ENCODE measurements at places on chromosomes 2 and 18.

GRCh38 chr2:13686262-13686661, 946.3 kb upstream of the LRATD1 start:
- DNase-seq: no peak

GRCh38 chr18:12773369-12773768, 70.5 kb downstream of the PSMG2 start:
- no peak for DNase-seq

DNA sequence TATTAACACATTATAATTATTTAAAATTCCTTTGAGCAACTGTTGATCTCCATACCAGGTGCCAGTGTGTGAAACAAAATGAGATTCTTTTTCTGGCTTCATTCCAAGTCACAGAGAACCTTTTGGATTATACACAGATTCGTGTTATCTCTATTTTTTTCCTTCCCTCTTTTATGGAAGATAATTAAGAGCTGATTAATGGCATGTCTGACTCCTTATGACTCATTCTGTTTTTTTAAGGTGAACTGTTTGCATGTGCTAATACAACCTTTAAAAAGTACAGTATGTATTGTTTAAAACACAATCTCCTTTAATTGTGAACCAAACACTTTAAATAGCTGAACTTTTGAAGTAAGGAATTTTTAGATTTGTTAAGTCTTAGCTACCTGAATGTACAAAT, 39.3 kb downstream of the PELI1 start:
- no peak for DNase-seq

DNA sequence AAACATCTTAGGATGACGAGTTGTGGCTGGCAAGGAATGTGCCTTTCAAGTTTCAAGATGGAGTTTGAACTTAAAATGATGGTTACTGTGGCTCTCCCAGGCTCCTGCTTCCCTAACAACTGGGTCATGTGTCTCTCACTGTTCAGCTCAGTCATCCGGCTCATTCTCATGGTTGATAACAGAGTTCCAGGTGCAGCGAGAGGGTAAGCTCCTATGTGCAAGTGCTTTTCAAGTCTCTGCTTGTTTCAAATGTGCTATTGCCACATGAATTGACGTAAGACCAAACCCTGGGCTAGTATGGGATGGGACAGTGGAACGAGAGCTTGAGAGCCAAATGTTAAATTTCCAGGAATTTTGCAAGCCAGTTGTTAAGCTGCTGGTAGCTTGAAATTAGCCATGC, 19.5 kb upstream of the PUM2 start:
- no peak for DNase-seq

DNA sequence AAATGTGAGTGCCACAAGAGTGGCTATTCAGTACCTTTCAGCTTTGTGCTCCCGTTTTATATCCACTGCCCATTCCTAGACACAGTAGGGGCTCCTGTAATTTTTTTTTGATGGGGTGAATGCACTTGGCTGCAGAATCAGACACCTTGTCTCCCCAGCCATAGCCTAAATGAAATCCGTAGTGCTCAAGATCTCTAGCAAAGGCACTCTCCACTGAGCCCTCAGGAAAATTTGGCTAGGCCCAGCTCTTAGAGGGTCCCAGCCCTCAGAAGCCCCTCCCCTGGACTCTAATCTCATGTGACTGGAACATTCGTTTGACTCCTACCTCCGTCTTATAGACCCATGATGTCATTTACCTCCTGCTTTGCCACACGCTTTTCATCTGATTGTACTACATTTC, 323.9 kb downstream of the SMAD2 start:
- DNase-seq: no peak

DNA sequence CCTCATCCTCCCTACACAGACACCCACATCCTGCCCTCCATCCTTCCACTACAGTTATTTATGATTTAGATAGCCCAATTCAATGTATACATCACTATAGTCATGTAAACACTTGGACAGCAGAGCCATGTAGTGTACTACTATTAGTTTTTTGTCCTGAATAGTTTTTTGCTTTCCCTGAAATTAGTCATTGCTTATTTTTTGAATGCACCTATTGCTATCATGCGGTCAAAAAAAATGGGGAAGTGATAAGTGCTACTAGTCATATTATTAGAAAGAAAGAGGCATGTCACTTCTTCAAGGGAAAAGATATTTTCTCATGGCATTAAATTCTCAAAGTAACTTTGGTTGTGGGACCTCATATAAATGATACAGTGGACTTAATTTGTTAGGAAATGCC, 6.8 kb upstream of the GREB1 start:
- DNase-seq: no peak

GRCh38 chr18:26088487-26088886, 1.9 kb downstream of the SS18 start:
- peak; percentile 21 for DNase-seq

DNA sequence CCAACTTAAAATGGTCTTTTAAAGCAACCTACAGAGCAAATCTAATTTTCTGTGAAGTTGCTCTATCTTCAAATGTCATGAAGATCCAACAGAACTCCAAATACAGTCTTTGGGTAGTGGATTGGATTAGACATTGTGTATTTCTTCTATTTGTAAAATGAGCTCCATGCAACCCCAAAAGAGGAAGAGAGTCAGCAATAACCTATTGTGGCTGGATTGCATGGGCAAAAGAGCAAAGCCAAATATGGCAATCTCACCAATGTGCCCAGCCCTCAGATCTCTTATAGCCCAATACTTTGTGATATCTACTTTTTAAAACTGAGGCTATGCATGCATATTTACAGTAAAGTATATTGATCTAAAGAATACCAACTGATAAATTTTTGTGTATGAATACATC, 146.3 kb downstream of the TXNL1 start:
- DNase-seq: no peak

- DNase-seq: peak; percentile 19
These were observed 74.2 kb downstream of the VIT start for GRCh38 chr2:36770542-36771287.

- DNase-seq: no peak
These were observed 173.5 kb downstream of the LRP1B start for GRCh38 chr2:141957321-141957720.

DNA sequence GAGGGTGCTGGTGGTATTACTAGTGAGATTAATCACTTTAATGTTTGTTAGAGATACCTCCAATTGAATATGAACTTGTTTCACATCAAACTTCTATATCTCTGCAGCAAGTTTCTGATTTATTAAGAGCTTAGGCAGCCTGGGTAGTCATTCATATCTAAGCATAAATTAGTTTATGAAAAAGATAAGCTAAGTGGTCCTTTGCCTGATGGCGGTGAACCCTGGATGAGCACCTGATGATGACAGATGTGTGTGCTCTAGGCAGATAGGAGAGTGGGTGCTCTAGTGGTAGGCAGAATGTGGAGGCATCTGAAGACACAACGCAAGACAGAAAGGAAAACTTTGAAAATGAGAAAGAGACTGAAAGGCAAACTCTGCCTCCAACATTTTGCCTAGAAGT, 5.0 kb downstream of the FKBP7 start:
- DNase-seq: no peak

- DNase-seq: peak; percentile 19
These were observed 67.4 kb downstream of the SMAD2 start for GRCh38 chr18:47863041-47863440.

DNA sequence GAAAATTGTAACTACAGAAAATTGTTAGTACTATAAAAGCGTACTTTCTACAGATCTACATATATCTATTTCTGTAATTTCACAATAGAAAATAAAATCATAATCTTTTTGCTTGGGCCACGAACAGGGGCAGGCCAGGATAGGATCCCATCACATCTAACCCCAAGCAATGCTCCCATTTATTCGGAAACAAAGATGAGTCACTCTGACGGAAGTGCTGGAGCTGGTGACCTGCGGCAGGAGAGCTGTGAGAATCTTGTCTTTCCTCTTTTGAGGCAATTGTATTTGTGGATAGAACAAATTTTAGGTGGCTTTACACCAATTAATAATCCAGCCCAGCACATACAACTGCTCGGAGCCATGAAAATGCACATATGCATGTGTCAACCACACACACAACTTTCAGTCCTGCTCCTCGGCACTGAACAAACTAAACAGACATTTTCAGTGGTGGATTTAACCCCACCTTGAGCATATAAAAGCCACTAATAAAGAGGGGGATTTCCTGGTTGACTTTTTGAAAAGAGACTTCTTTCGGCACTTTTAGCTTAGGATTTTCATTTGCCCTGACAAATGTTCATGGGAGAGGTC, 22.3 kb upstream of the INSIG2 start:
- DNase-seq: no peak

- DNase-seq: peak; percentile 6
These were observed 26.5 kb downstream of the AQP12B start for GRCh38 chr2:240655931-240656886.

GRCh38 chr2:70420740-70421139, 118.9 kb upstream of the FAM136A start:
- DNase-seq: no peak

GRCh38 chr18:3902676-3903075, 452.7 kb downstream of the TGIF1 start:
- DNase-seq: no peak

DNA sequence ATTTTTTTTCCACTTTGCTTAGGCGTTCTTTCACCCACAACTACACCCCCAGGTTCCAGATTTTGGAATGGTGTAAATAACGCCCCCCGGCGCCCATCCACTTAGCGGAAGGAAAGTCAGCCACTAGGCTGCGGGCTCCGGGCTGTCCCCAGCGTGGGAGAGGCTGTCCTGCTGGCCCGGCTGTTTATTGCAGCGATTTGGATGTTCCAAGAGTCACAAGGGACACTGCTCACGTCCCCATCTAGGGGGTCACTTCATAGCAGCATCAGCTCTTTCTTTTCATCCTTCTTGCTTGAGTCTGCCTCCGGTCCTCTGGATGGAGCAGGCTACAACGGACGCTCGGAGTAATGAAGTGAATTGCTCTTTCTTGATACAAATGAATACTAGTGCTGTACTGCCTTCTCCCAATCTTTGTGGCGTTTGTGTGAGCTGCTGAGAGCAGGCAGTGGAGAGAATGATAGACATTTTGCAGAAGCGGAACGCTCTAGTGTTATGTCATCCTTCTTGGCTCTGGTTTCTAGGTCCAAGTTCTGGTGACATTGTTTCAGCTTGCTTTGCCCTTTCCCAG, 50.7 kb upstream of the PAIP2B start:
- no peak for DNase-seq

DNA sequence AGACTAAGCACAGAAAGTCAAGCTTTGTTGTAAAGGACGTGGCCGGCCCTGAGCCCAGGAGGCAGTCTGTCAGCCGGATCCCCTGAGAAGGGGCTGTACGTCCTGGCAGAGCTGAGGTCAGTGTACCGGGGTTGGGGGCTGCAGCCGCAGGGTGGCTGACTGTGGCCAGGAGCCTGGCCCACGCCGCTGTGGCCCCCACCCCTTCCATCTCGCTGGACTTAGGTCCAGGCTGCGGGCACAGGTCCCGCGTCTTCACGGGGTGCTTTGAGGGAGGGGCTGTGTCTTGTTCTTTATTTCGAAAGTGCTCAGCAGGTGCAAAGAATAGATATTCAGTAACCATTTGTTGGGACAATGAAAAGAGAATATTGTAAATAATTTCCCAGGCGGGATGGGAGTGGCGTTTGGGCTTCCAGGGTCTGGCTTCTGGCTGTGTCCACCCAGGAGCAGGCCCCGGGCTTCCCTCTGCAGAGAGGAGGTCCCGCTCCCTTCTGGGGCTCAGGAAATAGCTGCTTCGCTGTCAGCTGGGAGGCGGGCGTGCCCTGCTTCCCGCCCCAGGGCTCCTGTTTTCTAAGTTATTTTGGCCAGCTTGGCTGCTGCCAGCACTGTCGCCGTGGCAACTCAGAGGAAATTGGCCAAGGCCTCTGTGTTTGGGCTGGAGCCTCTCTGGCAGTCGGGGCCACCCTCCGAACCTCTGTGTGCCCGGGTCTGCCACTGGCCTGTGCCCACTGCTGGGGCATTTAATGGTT, 7.4 kb downstream of the NFATC1 start:
- DNase-seq: peak; percentile 53

DNA sequence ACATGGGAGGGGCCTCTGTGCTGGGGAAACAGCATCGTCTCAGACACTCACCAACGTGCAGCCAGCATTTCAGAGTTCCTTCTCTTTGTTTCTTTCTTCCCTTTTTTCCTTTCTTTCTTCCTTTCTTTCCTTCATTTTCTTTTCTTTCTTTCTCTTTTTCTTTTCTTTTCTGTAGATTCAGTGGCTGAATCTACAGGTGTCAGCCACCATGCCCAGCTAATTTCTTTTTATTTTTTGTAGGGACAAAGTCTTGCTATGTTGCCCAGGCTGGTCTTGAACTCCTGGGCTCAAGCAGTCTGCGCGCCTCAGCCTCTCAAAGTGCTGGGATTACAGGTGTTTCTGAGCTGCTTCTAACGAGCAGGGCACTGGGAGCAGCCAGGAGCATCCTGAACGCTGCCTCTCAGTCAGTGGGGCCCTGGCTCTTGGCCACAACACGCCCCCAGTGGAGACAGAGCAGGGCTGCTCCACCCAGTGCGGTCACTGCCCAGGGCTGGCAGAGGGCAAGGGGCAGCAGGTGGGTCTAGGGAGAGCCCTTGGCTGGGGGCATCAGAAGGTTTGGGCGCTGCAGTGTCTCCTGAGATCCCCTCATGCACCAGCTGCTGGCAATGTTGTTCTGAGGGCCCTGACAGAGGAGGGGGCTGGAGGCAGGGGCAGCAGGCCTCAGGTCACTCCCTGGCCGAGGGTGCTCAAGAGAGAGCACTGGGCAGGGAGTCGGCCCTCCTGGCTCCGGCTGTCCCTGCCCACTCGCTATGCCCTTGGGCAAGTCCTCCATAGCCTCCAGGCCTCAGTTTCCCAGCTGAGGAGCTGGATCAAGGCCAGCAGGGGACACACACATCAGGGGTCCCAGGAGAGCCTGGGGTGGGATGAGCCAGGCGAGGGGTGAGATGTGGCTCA, 4.7 kb upstream of the KLHL30 start:
- no peak for DNase-seq

DNA sequence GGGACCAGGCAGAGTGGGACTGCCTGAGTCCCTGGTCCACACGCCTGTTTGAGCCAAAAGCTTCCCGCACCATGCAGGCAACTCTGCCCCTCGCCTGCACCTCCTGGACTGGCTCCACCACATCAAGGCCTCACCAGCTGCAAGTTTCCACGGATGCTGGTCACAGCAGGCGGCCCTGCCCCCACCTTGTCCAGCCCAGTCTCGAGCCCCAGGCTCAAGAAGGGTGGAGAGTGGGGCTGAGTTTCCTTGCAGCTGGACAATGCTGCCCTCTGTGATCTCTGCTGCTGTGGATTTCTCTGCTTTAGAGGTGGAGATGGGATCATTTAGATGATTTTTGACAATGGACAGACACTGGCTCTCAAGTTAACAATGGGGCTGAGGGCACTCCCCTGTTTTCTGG, 74.9 kb downstream of the MTCL1 start:
- no peak for DNase-seq

GRCh38 chr18:29313312-29313711, 1136.4 kb upstream of the CDH2 start:
- no peak for DNase-seq

GRCh38 chr2:219056176-219056895, 4.4 kb downstream of the IHH start:
- DNase-seq: no peak

GRCh38 chr2:109395494-109396201, 218.1 kb downstream of the SEPTIN10 start:
- no peak for DNase-seq

- DNase-seq: no peak
These were observed 317.0 kb upstream of the MYT1L start for GRCh38 chr2:2648094-2648493.

GRCh38 chr18:63099091-63099840, 220.3 kb downstream of the BCL2 start:
- DNase-seq: no peak

- peak; percentile 63 for DNase-seq
These were observed 3.0 kb upstream of the RPL37A start for GRCh38 chr2:216495656-216496055.

- DNase-seq: peak; percentile 42
These were observed 107.0 kb downstream of the MGAT5 start for GRCh38 chr2:134360745-134361487.

GRCh38 chr2:18833941-18834340, 244.6 kb upstream of the NT5C1B start:
- DNase-seq: peak; percentile 30

Data from fibroblast of the aortic adventitia (primary cell).